NCI-H2081 (cell line): ENCODE measurements at places on chromosomes 12 and 14.

DNA sequence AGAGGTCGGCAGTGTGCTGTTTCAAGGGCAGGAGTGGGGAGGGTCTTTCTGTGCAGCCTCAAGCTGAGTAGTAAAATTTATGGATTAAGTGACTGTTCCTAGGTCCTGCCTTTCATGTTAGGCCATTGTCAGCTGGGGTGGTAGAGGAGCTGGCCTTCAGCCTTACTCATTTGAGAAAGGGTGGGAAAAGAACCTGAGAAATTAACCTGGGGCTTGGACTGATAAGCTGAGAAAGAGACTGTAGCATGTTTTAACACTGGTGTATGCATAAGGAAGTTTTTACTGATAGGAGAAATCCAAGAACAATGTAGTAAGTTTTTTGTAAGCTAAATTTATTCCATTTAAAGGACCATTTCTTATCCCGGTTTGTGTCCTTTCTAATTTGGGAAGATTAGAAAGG is 20.7 kb downstream of the IFT43 start:
- no peak for DNase-seq

- DNase-seq = no peak
Measured at GRCh38 chr14:54662491-54663133, 95.7 kb downstream of the SAMD4A start.

DNA sequence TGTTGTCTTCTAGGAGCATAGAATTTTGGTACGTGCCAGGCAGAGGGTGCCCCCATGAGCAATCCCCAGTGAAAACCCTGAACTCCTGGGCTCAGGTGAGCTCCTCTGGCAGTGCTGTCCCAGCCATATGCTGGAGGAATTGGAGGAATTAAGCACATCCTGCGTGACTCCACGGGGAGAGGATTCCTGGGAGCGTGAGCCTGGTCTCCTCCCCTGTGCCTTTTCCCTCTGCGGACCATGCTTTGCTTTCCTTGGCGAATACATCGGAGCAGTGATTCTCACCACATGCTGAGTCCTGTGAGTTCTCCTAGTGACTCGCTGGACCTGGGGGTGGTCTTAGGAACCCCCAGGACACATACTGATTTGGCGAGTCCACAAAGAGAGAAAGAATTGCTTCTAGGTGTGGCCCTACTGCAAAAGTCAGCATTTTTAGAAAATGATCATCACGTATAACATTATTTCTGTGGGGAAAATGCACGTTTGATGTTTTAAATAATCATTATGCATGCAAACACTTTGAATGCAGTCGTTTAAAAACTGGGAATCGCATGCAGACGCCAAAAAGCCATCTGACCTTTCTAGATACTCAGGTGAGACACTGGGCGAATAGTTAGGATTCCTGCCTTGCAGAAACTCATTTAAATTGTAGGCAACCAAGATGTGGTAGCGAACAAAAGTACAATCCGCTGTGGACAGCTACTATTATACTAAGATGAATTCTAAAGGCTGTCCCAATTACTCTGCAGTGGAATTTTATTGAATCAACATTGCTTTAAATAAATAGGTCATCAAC is 370.9 kb downstream of the TMEM132D start:
- no peak for DNase-seq

DNA sequence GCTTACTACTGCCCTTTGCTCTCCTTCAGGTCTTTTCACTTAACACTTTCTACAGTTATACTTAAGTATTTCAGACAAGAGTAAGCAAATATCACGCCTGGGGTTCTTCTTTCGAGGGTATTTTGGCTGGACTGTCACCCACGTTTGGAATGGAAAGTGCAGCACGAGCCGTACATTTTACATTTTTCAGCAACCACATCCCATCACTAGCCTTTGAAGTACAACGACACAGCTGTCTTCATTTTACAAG is 349 bp upstream of the FAM177A1 start:
- DNase-seq = no peak

DNA sequence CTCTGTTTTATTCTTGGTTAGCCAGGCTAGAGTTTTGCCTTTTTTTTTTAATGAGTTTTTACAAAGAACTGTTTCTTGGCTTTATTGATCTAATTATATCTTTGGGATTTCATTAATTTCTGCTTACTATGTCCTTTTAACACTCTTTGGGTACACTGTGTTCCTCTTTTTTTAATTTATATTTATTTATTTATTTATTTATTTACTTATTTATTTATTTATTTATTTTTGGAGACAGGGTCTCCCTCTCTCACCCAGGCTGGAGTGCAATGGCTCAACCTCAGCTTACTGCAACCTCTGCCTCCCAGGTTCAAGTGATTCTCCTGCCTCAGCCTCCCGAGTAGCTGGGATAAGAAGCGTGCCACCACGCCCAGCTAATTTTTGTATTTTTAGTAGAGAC is 15.1 kb upstream of the MARK3 start:
- no peak for DNase-seq

DNA sequence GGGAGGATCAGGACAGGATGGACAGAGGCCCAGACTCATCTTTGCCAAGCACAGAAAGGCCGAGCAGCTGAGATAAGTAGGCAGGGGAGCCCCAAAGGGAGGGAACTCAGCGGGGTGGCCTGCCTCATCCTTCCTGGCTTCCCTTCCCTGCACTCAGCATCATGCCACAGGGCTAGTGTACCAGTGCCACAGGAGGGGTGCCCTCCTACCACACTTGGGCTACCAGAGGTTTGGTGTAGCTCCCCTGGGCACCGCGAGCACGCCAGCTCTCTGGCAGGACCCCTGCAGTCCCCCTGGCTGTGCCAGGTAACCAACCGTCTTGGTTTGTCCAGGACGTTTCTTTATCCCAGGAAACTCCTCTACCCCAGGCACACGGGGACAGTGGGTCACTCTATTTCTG is 123.5 kb downstream of the ESRRB start:
- no peak for DNase-seq

DNA sequence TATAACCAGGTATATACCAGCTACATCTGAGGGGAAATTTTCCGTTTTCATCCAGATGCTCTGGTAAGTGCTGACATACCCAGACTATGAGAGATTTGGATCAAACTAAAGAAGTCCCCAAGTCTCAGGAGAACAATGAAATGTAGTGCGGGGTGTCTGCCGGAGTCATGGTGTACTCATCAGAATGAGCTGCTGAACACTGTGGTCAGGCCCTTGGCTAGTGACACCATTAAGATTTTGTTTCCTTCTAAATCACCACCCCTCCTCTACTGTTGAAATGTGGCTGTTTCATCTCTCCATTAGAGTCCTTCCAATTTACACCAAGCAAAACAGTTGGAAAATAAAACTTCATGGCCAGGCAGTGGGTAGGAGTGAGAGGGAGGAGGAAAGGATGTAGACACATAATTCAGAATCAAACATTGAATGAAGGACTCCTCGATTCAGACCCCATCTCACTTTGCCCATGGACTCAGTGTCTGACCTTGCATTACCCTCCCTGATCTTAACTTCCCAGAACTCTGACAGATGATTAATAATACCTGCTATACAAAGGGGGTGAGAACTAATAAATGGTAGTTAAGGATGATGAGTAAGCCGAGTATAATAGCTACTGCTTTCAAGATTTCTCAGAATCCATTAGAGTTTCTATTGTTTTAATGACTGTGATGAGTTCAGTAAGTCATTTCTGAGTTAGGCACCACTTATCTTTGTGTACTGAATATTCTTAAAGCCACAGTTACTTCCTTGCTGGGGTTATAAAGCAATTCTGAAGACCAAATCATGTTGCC is 127.4 kb downstream of the CRADD start:
- DNase-seq = no peak

GRCh38 chr12:123427036-123427769 is 9.3 kb downstream of the RILPL2 start:
- no peak for DNase-seq

- DNase-seq = no peak
Measured at GRCh38 chr14:20440882-20441281, 4.9 kb upstream of the KLHL33 start.

DNA sequence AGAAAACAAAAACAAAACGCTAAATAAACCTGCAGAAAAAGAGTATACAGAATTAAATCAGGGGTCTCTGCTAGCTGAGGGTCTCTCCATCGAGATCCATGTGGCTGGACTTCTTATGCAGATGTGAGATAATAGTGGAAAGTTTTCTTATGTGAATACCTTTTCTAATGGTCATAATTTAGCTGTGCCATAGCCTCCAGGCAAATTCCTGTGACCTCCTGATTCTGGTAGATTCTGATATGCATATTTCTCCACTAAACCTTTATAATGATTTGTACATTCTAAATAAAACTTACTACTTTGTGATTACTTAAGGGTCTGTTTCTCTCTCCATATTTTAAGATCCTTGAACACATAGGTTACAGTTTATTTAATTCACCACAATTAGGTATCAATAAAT is 1002.6 kb downstream of the GALC start:
- no peak for DNase-seq

DNA sequence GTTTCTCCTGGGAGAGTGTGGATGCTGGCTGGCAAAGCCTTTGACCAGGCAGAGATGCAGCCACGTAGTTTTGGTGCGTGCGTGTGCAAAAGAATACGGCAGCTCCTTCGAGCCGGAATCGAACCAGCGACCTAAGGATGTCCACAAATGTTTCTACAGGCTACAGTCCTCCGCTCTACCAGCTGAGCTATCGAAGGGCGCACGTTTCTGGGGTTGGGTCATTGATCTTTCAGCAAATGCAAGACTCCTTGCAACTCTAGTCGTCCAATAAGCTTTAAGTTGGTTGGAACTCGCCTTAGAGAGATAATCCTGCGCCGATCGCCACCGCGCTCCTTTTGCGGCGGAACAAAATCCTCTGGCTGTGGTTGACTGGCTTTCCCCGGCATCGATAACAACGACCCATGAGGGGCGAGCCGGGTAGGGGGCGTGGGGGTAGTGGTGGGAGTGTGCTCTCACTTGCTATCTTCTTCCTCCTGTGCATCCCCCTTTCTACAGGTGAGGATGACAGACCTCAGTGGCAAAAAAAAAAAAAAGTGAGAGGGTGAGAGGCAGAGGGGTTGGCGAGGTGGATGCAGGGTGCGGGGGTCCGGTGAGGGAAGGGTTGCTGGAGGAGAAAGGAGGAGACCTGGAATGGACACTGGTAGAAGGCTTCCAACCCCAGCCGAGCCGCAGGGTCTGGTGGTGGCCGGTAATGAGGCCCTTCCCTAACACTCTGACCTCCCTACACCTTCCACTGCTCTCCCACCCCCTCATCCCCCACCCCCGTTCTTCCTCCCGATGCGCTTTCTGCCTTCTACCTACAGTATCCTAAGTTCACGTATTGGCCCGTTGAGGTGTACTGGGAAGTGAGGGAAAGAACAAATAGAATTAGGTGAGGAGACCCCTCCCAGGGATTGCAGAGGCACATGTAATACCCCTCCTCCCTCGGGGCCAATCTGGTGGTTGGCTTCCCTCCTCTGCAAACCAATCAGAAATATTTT is 11.8 kb upstream of the OR6S1 start:
- DNase-seq = no peak

DNA sequence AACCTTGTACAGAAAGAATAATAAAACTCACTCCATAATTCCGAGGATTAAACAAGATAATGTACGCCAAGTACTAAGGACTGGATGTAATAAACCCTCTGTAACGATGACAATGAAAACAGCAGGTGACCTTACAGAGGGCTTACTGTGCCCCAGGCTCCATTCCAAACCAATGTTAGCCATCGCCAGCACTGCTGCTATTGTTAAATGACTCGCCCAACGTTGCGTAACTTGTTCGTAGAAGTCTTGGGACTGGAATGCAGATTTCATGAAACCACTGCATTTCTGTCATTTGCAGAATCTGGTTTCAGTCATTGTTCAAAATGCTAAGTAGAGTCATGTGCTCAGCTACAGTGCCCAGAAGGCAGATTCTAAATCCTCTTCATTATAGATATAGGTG is 728 bp upstream of the STON2 start:
- peak; percentile 62 for DNase-seq

DNA sequence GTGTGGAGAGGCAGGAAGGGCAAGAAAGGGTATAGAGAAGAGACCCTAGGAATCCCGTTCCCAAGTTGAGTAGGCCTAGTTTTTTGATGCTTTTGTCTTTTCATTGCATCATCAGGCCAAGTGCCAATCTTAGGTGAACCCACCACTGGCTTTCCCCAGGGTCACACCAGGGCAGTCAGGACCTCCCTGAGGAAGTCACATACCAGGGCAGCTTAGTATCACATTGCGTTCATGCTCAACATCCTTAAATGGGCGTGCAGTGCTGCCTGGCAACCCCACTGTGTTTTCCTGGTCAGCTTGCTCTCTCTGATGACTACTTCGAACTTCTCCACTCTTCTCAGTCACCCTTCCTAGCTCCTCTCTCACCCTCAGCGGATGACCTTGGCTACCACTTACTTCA is 9.0 kb downstream of the ASIC1 start:
- DNase-seq = no peak

DNA sequence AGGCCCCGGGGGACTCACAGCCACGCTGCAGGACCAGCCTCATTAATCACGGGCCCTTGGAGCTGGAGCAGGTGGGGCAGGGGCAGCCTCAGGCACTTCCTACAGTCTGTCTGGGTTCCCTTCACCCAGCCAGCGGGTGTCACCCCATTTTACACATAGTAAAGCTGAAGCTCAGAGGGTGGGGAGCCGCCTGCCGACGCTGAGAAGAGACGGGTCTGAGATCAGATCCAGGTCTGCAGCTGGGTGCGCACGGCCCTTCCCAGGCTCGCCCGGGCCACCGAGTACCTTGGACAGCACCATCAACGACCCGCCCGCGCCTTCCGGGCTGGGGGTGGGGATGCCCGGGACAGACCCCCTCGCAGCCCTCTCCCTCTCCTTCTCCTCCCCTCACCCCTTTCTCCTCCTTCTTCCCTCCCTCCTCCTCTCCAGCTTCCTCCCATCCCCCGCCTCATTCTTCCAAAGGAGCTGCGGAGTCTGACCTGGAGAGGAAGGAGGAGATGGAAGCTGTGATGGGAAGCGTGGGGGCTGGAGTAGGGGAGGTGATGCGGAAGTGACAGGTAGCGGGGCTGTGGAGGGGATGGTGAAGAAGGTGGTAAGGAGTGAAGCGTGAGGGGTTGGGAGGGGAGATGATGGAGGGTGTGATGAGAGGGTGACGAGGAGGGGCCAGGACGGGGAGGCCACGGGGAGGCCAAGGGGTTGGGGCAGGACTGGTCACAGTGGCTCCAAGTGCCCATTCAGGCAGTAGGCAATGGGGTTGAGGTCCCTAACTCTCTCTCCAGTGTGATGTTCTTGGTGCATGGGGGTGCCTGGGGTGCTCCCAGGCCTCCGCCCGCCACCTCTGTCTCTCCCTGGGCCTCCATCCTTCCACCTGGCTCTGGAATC is 8.8 kb downstream of the DTX1 start:
- peak; percentile 37 for DNase-seq

- DNase-seq = peak; percentile 47
Measured at GRCh38 chr14:92039063-92039718, 668 bp downstream of the TRIP11 start.

DNA sequence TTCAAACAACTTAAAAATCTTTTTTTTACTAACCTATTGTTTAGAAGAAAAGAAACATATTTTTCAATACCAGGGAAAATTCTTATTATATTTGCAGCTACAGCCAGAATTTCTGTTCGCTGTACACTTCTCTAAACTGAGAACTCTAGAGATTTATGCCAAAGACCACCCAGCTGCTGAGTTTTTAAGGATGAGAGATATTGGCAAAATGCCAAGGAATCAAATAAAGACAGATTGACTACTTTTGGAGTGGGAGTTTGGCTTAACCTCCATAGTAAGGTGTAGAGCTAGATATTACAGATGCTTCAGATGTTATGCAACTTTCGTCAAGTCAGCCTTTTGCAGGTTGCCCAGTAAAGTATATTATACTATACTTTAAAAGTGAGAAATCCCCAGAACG is 71.8 kb downstream of the TTLL5 start:
- DNase-seq = no peak
